ENCODE measurements at places on chromosomes 1 and 21. TPM values are rescaled to one million over a fixed set of nuclear protein-coding genes. Genes with fewer than 3 reads are reported as not detected.

CORT gene
- total RNA-seq: 0.32 TPM

TEKT2 gene
- total RNA-seq: not detected

- DNase-seq: no peak
These were observed 7.8 kb downstream of the DIPK1A start for GRCh38 chr1:92953491-92953890.

DNA sequence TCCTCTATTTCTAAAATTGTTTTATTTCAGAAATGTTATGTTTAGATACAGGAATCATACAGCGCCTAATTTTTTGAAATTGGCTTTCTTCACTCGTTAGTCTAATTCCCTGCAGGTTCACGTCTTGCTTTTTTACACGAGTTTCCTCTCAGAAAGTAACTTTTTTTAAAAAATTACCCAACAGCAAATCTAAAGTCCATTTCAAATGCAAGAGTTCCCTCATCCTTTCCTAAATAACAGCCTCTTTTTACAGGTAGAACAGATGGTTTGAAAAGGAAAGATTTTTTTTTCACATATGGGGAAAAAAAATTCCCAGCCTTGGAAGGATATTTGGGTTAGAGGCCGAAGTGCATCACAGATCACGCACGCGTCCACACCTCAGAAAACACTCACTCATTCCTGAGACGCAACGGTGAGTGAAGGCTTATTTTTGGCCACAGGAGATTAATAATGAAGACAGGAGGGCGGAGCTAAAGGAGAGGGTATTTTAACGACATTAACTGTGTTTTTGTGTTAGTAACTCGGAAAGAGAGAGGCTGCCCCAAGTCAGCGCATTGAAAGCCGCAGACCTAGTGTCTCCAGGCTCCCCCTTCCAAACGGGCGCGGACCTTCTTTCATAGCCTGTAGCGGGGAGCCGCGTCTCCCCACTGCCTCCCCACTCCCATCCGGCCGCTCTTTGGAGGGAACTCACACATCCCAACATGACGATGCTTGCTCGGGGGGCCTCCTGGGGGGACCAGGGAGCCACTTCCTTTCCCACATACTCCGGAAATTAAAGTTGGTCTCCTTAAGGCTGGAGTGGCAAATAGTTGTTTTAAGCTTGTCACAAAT is 969 bp upstream of the RIPK4 start:
- no peak for DNase-seq

DNA sequence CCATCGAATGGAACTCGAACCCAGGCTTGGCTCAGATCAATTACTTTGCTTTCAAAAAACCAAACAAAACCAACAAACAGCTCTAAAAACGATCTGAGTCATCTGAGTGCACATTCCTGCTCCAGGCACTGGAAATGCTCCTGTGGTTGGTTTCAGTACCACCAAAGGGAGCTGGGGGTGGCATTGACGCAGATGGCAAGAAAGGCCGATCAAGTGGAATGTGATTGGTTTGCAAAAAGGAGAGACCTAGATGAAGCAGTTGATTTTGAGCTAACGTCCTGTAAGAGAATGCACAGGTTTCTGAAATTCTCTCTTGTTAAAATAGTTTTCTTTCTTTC is 39.5 kb downstream of the PIK3CD start:
- DNase-seq: no peak

- DNase-seq: no peak
These were observed 125.5 kb upstream of the SERBP1 start for GRCh38 chr1:67555461-67556296.

All from Right ventricle myocardium superior (tissue), 1 donor.